ENCODE measurements at places on chromosomes 5 and 9. TPM values are rescaled to one million over a fixed set of nuclear protein-coding genes. Genes with fewer than 3 reads are reported as not detected.

DNA sequence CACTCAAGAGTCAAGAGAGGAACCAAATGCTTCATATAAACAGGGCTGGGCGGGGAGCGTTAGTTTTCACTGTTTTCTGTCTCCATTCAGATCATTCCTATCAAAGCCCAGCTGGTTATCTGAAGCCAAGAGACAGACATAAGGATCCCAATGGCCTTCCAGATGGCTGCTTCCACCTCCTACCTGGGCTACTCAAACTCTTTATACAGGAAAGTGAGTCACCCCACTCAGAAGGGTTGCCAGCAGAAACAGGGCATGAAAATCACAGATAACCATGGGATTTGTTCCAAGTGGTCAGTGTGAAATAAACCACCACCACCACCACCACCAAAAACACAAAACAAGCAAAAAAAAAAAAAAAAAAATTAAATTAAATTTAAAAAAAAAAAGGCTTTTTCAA lies 5.5 kb downstream of the PRSS3 start:
- DNase-seq, result no peak

GRCh38 chr5:10707198-10708142 lies 53.6 kb downstream of the DAP start:
- no peak for DNase-seq

GRCh38 chr5:124056326-124056990 lies 544.5 kb downstream of the CSNK1G3 start:
- no peak for DNase-seq

DNA sequence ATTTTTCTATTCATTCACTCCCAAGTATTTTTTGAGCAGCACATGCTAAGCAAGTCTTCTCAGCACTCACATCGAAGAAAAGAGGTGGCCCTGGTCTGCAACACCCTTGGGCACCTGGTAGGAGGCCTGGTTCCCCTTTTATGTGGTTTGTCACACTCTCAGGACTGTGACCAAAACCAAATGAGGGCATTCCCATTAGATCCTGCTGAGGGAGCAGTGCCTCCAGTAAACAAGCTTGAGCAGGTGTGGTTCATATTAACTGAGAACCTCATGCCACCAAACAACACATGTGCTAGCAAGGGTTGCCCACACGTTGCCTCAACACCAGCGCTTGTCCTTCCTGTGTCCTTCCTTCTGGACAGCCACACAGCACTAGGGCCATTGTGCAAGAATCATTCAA lies 26.9 kb upstream of the SYK start:
- DNase-seq, result no peak

DNA sequence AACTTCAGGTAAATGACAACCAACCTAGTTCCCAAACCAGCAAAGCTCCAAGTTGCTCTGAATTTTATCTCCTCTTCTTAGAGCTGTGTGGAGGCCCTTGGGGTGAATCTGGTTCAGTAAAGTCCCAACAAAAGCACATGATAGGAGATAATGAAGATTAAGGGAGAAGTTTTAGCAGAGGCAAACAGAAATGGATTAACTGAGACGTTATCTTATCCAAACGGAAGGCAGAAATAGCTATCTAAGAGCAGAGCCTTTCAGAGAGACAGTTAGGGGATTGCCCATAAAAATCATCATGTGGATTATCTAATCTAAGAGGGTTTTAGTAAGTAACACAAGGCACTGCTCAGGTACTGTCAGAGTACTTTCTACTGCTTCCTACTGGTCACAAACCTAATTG lies 183.9 kb upstream of the ZNF618 start:
- DNase-seq, result no peak

Gene FCHSD1
- total RNA-seq, result 29.3 TPM

- DNase-seq, result no peak
Observed at GRCh38 chr5:96439477-96440184, 6.6 kb upstream of the PCSK1 start.

DNA sequence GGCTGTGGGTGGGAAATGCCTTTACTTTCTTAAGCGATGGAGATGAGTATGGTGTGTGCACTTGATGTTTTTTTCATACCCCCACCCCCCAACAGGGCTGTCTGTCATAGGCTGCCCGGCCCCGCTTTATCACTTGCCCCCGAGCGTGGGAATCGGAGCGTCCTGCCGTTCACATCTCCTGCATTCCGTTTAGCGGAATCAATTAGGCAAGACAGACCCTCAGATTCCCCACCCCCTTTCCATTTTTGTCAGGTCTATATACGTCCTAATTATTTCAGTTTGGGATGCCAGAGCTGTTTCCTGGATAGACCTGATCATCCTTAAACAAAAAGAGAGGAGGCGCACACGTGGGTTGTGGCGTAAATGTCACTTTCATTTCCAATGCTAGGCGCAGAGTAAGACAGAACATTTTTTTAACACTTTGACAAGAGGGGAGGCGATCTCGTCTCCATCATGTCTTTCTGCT lies 217.2 kb downstream of the MEF2C start:
- no peak for DNase-seq

Gene LCN9
- total RNA-seq, result not detected

DNA sequence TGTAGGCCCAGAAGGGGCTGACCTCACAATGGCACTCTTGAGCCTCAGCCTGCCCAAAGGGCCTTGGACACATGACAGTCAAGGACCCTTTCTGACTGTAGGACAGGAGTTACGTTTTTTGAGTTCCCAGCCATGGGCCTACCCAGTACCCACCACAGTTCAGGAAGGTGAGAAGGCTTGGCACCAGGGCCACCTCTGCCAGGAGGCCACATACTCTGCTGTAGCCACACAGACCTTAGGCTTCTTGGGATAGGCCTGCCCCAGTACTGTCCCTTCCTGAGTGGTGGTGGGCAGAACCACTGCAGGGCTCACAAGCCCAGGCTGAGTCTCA lies 12.8 kb downstream of the PDLIM4 start:
- DNase-seq, result no peak

DNA sequence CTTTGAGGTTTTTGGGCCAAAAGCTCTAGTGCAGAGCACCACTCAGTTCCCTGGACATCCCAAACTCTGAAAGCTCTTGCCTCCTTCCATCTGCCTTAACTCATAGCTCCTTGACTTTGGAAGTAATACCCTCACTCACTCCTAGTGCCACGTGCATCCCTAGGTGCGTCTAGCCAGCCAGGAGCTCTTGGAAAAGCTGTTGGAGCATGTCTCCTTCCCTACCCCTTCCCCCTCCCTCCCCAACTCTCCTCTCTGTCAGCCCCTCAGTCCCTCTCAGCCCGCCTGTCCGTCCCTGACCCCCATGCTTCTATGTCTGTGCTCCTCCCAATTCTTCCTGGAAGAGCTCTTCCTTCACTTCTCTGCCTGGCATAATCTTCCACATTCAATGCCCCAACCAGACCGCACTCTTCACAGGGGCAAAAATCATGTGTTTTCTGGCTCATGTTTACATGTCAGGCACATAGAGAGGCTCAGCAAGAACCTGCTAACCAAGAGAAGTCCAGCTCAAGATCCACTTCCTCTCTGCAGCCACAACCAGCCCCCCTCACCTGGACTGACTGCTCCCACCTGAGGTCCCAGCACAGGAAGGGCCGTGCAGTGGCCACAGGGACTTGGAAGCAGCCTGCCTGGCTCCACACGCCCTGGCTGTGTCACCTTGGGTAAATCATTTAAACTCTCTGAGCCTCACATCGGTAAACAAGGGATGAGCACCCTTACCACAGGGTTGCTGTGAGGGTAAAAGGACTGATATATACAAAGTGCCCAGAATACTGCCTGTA lies 58.4 kb downstream of the WHRN start:
- DNase-seq, result no peak

GRCh38 chr5:97547999-97548738 lies 365.1 kb upstream of the RIOK2 start:
- DNase-seq, result no peak

DNA sequence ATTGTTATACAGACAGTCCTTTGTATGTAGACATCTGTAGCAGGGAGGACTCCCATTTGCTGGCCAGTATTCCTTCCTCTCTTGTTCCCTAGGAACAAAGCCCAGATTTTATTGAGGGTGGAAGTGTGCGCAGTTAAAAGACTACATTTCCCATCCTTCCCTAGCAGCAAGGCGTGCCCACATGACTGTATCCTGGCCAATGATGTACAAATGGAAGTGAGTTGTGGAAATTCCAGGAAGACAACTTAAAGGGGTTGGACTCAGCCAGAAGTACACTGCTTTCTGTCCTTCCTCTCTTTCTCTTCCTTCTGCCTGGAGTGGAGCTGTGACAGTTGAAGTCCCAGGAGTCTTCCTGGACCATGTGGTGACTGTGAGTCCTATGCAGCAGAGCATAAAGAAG lies 89.0 kb downstream of the HRH2 start:
- DNase-seq, result no peak

DNA sequence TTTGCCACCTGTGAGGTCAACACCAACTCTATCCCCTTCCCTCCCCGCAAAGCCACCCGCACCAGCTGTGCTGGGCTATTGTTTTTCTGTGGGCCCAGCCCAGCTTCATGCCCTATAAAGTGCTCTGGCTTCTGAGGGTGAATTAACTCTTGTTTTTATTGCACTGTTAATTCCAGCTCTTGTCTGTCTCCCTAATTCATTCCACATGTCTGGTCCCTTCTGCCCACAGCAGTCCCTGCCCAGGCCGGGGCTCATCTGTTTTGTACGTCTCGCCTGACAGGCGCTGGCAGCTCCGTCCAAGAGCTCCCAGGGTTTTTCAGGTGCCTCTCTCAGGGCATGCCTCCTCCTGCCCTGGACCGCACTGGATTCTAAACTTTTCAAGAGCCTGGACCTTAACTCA lies 118.9 kb downstream of the PDZD2 start:
- no peak for DNase-seq

Gene TAF11L10
- total RNA-seq, result not detected

Gene CAMK4
- total RNA-seq, result 5.8 TPM

Gene DMGDH
- not detected for total RNA-seq

Gene FTMT
- total RNA-seq, result not detected

Gene WDR55
- total RNA-seq, result 20.5 TPM

GRCh38 chr5:133928587-133929393 lies 39.6 kb downstream of the C5orf15 start:
- no peak for DNase-seq

DNA sequence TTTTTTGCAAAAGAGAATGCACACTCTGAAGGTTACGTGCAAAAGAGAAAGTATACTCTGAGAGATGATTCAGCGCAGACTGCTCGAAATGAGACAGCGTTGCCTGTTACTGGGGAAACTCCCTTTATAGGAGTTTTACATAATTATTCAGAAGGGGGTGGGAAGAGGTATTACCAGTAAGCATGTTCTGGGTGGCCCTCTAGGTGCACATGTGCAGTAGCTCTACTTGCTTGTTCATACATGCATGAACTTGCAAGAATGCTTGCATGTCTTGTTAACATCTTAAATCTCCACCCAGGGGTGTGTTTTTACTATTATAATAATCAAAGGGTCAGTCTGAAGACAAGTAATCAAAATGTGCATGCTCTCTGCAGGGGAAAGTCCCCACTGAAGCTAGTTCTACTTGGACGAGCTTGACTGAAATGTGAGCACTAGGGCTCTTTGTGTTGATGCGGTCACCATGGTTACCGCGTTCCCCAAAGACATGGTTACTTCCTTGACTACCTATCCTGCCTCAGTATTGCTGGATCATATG lies 75.5 kb downstream of the SGCD start:
- DNase-seq, result no peak

GRCh38 chr5:33114361-33114760 lies 326.4 kb upstream of the TARS1 start:
- DNase-seq, result no peak

- DNase-seq, result no peak
Observed at GRCh38 chr9:90830977-90831376, 29.4 kb downstream of the SYK start.

GRCh38 chr5:149492781-149493180 lies 58.5 kb downstream of the CSNK1A1 start:
- DNase-seq, result no peak

- no peak for DNase-seq
Observed at GRCh38 chr9:109258481-109259302, 62.2 kb downstream of the EPB41L4B start.

- no peak for DNase-seq
Observed at GRCh38 chr9:87675906-87676515, 49.9 kb upstream of the CTSL start.

DNA sequence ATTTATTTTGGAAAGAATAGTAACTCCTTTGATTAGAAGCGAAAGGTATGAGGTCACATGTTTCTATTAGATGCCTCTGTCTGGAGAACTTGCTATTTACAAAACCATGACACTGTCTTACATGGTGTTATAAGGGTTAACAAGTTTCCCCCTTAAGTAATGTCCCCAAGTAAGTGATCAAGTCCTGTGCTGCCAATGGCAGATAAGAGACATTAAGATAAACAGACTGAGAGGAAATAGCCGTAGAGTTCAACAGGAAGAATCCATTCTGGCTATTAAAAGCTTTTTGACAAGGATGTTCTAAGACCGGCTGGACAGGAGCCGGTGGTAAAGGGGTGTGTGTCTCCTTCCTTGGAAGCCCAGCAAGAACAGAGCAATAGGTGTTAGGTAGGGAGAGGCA lies 257.5 kb downstream of the GADD45G start:
- DNase-seq, result no peak

DNA sequence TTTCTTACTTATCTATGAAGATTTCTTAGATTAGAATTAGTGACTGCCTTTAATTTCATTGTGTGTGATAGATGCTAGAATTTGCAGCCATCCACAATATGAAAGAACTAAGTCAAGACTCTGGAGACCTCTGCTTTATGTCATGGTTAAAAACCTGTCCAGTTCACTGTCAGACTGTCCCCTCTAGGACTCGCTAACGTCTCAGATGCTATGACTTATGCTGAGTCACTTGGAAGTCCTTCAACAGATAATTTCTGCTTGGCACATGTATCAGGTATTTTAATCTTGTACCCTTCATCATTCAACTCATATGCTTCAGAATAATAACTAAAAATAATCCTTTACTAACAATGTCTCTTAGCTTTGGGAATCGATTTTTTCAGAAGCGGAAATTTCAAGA lies 230.5 kb upstream of the DMAC1 start:
- DNase-seq, result no peak

DNA sequence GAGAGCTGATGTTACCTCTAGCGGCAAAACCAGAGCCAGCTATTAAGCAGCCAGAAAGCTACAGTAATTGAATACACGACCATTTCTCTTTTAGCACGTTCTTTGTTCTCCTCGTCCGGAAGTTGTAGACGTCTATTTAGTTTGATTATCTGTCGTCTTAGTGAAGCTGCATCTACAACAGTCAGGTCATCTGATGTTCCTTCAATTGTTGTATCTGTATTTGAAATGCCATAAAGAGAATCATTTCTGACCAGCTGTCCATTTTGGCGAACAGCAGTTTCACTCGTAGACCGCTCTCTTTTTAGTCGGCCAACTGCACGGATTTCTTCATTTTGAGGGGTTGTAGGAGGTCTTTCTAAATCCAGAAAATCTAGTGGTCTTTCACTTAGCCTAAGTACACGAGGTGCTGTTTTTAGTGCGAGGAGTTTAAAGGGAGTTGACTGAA lies 12.6 kb downstream of the PDE6A start:
- DNase-seq, result no peak

- no peak for DNase-seq
Observed at GRCh38 chr9:136854842-136855460, 2.8 kb downstream of the MAMDC4 start.

Gene SHOC1
- total RNA-seq, result not detected

Gene SIGMAR1
- 134 TPM for total RNA-seq

Gene FBXL7
- 26.4 TPM for total RNA-seq

All from glomerular endothelial cell (primary cell).